EL (cell line): ENCODE measurements at places on chromosomes 3 and 15.

DNA sequence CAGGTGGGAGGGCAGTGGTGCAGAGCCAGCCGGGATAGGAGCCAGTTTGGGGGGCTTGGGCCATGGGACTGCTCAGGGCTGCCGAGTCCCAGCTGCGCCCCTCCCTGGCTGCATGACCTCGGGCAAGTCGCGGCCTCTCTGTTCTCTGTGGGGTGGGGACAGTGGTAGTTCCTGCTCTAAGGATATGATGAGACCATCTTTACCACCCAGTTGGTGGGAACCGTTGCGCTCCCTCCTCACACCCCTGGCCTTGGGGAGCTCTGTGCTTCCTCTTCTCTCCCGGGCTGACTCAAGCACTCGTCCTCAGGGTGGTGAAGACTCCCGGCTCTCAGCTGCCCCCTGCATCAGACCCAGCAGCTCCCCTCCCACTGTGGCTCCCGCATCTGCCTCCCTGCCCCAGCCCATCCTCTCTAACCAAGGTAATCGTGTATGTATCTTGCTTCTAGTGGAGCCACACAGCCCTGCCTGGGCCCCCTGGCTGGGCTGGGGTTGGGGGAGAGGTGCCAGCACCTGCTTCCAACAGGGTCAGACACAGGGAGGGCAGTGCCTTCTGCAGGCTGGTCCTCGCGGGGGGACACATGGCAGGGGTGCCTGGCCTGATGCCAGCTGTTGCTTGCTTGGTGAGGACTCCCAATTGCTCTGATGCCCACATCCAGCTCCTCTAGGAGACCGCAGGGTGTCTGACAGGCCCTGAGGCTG lies 15.1 kb upstream of the STAB1 start:
- no peak for DNase-seq

DNA sequence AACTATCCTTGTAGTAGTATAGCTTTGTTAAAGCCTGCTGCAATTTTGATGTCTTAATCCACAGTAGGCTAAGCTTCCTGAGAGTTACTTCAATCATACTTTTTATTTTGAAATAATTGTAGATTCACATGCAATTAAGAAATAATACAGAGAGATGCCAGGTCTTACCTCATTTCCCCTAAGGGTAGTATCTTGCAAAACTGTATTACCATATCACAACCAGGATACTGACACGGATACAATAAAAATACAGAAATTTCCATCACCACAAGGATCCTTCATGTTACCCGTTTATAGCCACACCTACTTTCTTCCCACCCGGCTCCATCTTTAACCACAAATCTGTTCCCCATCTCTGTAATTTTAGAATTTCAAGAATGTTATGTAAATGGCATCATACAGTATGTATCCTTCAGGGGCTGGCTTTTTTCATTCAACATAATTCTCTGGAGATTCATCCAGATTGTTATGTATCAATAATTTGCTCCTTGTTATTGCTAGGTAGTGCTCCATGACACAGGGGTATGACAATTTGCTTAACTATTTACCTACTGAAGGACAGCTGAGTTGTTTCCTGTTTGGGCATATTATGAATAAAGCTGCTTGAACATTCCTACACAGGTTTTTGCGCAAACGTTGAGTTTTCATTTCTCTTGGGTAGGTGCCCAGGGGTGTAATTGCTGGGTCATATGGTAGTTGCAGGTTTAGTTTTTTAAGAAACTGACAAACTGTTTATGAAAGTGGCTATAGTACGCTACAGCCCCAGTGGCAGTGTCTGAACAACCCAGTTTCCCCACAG lies 21.6 kb downstream of the BDH1 start:
- no peak for DNase-seq

DNA sequence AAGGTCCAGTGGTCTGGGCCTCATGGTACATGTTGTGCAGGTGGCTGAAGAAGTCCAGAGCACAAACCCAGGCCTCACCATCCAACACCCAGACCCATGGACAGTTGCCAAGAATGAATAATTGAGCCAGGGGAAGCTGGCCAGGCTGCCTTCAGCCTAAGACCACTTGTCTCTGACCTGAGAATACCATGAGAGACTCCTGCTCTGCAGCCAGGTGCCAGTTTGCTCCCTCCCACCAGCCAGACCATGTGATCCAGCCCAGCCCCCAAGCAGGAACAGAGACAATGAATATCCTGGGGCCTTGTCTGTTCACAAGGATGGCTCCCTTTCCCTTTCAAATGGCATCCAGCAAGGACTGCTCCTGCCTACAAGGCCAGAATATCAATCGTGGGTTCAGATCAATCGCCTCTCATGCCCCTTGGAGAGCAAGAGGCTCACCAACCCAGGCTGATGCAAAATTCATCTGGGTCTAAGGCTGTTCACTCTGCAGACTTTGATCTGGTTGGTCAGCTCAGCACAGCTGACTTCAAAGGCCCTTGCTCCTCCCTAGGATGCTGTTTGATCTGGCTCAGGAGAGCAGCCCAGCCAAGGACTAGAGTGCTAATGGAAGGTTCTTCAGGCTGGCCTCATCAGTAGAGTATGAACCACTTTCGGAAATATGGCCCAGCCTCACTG lies 13.4 kb downstream of the TRAIP start:
- no peak for DNase-seq

- peak; percentile 75 for DNase-seq
Observed at GRCh38 chr15:89090791-89091626, 2.8 kb downstream of the ABHD2 start.

GRCh38 chr3:74640211-74640610 lies 25.8 kb upstream of the CNTN3 start:
- peak; percentile 30 for DNase-seq

DNA sequence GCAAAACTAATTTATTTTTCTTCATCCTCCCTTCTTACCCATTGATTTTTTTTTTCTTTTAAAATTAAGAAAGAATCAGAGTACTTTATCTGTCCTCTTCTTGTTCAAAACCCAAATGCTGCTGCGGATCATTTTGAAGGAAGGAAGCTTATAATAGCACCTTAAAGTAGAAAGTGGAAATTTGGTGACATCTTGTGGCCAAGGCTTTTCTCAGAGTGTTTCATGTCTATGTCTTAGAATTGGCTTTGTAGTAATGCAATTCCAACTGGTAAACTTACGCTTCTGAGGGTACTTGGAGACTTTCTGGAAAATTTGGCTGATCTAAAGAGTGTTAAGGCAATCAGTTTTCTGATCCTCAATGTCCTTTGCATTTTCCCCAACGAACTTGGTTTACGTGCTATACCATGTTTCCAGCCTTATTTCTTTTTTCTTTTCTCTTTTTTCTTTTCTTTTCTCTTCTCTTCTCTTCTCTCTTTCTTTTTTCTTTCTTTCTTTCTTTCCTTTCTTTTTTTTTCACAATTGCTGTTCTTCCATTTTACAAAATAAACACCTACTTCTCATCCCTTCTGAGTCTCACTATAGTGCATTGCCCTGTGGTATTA lies 30.7 kb downstream of the C3orf38 start:
- DNase-seq: peak; percentile 53
